ENCODE measurements at places on chromosomes 12 and 14.

DNA sequence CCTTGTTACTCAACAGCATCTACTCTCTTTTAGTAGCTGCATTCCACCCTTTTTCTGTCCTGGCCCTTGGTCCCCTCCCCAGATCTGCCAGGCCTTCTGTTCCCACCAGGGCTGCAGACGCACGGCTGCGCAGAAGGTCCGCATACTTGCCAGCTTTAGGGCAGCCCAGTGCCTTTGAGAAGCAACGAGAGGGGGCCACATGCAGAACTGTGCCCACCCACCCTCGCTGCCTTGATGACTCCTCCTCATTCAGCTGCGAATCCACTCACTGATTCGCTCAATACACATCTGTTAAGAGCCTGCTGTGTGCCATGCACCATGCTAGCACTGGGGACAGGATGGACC lies 39.2 kb downstream of the PRIMA1 start:
- DNase-seq: no peak

DNA sequence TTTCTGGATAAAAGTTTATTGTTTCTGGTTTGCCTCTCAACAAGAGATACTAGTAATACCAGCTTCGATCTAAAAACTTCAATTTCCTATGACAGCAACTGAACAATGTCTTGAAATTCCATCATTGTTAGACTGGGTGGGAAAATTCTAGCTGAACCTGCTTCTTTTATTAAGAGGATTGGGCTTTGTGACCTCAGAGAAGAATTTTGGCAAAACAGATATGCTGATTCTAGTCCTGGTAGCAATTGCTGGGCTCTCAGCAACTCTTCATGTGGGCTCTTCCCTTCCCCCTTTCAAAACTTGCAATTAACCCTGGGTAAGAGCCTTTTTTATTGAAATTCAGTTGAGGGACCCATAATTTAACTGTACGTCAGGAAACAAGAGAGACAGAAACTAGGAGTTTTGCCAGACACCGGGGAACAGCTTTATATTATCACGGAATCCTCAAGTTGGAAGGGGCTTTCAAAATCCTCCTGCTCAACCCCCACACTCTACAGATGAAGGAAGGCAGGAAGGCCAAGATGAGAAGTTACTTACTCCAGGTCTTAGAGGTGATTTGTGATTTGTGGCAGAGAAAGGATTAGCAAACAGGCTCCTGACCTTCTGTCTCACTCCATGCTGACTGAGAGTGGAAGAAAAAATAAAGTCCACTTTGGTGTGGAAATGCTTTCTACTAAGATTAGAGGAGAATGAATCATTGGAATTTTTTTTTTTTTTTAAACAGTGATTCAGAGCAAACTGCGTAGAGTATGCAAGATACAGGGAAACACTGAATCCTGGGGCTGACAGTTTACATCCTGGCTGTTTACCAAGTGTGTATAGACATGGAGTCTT lies 239.0 kb upstream of the ATP2B1 start:
- DNase-seq: peak; percentile 65

DNA sequence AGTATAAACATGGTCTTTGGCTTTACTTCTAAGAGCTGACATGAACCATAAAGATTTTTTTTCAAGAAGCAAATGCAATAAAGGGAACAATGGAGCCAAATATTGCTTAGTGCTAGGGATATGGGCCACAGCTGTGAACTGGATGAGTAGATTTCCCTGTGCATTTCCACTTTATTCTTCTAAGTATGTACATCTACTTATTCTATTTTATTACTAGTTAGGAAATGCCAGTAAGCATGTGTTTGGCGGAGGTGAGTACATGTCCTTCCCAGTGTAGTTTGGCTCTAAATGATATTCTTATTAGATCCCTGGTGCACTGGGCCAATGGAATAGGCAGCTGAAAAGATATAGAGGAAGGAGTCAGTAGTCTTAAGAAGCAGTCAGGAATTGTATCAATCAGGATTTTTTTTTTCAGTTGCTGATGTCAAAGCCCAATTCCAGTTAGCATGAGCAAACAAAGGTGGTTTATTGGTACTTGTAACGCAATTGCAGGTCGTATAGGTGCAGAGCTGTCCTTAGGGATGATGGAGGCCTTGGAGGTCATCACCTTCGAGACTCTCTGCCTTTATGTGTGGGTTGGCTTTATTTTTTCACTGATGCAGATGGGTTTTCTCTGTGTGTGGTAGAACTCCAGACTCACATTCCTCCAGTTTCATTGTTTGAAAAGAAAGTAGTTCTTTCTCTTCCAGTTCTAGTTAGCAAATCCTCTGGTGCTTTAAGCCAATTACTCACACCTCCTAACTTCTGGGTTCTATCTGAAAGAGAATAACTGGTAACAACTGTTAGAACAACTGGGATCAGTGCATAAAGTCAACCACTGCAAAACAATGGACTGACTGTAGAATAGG lies 139.0 kb upstream of the LRIG3 start:
- DNase-seq: no peak

DNA sequence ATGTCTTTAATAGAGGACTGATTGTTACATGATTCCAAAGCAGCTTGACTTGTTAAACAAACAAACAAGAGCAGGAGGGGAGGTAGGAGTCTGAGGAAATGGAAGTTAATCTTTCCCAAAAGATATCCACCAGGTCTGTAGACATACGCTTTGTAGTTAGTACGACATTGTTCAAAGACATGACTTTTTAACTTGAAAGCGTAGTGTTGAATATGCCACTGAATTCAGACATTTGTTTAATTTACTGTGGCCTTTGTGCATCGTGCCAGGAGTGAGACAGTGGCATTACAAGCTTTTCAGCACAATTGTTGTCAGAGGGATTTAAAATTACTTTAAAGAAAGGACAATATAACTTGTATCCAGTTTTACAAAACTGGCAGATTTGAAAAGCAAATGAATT lies 53.0 kb downstream of the SAV1 start:
- DNase-seq: no peak

- no peak for DNase-seq
Measured at GRCh38 chr14:35883677-35884293, 57.6 kb downstream of the BRMS1L start.

- DNase-seq: no peak
Measured at GRCh38 chr12:67433385-67434175, 164.4 kb downstream of the CAND1 start.

DNA sequence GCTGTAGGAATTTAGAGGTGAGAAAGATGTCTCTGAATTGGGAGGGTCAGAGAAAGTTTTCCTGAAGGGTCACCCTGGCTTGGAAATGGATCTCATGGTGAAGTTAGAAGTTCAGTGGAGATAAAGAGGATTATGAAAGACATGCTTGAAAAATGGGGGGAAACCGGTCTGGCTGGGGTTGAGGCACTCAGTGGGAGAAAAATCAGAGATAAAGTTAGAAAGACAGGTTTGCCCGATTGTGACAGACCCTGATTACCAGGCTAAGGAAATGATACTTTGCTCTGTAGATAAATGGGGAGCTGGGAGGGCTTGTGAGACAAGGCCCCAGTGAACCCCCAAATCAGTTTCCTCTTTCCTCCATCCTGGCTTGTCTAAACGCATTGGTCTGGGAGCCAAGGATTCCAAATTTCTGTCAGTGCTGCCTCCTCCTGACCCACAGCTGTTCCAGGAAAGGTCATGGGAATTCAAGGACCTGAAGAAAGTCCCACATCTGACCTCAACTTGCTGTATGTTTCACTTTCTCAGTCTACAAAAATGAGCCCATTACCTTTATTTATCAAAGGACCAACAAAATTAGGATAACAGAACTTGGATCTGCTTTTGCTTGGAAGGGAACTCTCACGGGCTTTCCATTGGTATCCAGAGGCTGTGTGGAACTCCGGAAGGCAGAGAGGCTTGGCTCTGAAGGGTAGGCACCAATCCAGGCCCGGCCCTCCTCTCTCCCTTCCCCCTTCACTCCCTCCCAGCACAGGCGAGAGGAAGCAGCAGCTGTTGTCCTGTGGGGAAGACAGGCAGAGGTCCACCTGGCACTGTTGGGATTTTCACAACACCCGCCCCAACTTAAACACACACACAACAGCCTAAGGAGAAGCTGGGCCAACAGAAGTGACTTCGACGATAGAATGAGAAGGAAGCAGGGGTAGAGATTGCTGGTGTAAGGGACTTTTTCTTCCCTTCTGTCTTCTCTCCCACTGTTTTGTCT lies 3.4 kb upstream of the RNASE7 start:
- DNase-seq: no peak

GRCh38 chr14:69625299-69626131 lies 14.1 kb downstream of the SUSD6 start:
- DNase-seq: no peak

DNA sequence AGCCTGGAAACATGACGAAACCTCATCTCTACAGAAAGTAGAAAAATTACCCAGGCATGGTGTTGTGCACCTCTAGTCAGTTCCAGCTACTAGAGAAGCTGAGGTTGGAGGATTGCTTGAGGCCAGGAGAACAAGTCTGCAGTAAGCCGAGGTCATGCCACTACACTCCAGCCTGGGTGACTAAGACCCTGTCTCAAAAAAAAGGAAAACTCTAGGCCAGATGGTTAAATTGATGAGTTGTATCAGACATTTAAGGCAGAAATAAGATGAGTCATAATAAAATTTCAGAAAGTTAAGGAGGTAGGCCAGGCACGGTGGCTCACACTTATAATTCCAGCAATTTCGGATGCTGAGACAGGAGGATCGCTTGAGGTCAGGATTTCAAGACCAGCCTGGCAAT lies 10.7 kb downstream of the EIF2S1 start:
- no peak for DNase-seq

DNA sequence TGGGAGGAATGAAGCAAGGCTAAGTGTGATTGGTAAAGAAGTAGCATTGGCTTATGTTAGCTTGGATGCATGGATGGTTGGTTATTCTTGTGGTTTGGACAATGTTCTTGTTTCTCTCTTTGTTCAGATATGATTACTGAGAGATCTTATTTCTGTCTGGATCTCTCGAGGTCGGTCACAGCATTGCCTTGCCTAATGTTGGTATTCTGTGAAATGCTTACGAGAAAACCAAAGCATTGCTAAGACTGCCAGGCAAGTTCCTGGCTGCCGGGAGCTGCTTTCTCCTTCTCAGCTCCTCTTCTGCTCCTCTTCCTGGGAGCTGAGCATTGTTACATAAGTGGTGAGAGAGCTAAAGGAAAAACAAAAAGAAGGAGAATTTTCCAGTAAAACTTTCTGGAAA lies 7.4 kb upstream of the RND1 start:
- no peak for DNase-seq

DNA sequence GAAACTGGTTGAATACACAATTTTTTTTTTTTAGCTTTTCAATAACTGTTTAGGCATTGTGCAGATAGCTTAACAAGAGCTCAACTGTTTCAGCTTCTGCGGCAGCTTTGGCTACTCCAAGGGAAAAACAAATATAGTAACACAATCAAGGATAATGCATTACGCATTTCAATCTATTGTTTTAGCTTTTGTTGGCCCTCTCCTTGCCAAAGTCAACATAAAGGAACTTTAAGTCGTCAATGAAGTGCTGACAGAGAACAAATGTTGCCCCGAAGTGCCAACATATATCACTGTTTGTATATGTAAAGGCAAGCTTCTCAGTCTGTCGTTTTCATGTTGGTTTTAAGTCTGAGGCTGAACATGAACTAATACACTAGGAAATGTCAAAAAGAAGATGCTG lies 1087.4 kb upstream of the FLRT2 start:
- DNase-seq: no peak

DNA sequence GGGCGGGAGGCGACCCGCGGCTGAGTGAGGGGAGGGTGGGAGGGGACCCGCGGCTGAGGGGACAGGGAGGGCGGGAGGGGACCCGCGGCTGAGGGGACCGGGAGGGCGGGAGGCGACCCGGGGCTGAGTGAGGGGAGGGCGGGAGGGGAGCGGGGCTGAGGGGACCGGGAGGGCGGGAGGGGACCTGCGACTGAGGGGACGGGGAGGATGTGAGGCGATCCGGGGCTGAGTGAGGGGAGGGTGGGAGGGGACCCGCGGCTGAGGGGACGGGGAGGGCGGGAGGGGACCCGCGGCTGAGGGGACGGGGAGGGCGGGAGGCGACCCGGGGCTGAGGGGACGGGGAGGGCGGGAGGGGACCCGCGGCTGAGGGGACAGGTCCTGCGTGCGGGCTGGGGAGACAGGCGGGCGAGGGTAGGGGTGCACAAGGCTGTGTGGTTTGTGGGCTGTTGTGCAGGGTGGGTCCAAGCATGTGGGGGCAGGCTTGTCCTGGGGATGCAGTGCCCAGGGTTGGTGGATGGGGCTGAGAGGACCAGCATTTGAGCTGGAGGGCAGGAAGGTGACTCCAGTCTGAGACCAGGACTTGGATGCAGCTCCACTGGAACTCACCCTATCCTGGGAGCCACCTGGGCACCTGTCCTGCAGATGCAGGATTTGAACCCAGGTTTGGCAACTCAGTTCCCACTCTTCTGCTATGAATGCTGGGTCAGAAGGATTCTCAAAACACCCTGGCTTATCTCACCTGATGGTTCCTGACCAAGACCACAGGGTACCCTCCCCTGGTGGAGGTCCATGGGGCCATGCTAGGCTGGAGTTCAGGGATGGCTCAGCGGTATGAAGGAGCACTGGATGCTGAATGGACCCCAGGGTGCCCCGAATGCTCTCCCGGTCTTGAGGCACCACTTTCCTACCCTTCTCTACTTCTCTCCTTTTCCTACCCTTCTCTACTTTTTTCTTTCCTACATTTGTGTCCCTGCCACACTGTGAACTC lies 9.4 kb downstream of the PLD4 start:
- no peak for DNase-seq

DNA sequence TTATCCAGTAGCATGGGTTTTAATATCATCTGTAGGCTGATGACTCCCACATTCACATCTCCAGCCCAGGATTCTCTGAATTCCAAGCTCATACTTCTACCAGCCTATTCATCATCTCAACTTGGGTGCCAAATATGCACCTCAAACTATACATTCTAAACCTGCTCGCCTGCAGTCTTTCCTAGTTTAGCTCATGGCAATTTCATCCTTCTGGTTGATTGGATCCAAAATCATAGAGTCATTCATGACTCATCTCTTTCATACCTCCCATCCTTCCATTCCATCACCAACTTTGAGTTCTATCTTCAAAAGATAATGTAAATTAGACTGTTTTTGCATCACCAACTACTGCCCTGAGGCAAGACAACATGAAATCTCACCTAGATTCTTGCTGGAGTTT lies 99.7 kb upstream of the EGLN3 start:
- no peak for DNase-seq

- DNase-seq: no peak
Measured at GRCh38 chr14:104557766-104558165, 21.8 kb upstream of the C14orf180 start.

DNA sequence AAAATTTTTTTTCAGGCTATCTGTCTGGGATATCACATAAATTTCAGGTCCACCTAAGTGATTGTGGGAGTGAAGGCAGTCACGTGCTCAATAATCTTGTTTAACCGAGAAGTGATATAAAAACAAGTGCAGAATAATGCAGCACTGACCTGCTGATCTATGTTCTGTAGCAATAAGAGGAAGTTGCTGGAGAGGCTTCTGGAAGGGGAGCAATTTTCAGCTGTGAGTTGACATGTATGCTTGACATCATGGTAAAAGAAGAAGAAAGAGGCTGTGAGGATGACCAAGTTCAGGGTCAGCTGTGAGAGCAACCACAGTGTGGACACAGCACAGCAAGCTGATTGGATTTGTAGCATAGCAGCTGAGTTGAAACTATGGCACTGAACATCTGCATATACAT lies 172.0 kb upstream of the PELI2 start:
- no peak for DNase-seq

GRCh38 chr14:44297437-44297836 lies 209.6 kb downstream of the FSCB start:
- DNase-seq: no peak
